Stimulated activated CD4-positive, alpha-beta T cell treated with anti-CD3 and anti-CD28 coated beads, Interleukin-1b, Interleukin-23, amount 100 ng/mL, for 1 hour (primary cell): ENCODE measurements at places on chromosomes 4 and X.

GRCh38 chrX:134801267-134801666 lies 143.0 kb upstream of the PLAC1 start:
- no peak for DNase-seq

DNA sequence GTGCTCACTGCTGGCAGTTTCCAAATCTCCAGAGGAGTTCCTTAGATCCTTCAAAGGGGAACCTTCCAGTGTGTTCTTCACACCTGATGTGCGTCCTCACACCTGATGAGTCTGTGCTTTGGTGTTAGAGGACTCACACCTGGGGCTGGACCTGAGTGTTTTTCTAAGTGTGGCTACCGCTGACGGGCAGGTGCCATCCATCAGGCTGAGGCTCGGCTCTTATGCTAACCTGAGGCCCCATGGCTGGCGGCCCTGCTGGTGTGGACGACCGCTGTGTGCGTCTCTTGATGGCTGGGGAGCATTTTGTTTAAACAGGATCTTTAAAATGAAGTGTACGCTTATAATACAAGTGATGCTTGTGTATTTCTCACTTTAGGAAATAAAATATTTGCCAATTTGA lies 28.4 kb downstream of the PCGF3 start:
- DNase-seq: no peak

DNA sequence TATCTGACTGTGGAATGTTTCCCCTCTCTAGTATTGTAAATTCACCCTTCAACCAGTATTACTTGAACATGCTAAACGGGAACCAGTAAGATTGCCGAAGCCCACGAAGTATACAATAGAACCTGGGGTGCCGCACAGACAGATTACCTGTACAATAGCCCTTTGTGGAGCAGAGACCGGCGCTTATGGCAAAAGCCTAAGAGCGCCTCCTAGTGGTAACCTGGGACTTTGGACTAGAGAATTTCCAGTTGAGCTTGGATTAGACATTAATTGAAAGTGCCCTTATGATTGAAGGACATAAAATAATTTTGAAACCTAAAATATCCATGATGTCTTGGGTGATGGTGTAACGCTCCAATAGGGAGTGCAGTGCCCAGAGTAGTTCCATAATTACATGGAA lies 14.1 kb downstream of the ZNF157 start:
- peak; percentile 21 for DNase-seq

GRCh38 chr4:39636531-39637184 lies 2.0 kb downstream of the SMIM14 start:
- DNase-seq: no peak

DNA sequence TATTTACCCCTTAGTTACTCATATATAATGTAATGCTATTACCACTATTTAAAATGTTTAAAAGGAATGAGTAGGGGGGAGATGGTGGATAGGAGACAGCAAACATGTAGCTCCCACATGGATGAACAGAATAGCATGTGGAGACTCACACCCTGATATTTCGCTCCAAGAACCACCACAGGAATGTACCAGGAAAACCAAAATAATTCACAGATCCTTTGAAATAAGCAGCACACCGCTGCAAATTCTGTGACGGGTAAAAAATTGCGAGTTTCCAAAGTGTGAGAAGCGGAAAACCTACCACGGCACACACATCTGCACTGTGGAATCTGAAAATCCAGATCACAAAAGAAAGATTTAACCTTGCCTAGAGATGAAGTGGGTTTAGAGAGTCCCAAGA lies 428.2 kb downstream of the TLL1 start:
- no peak for DNase-seq

GRCh38 chrX:8034058-8034457 lies 106.8 kb upstream of the PNPLA4 start:
- no peak for DNase-seq

- DNase-seq: no peak
These were observed 61.7 kb upstream of the ADGRG2 start for GRCh38 chrX:19183761-19184477.

- DNase-seq: no peak
These were observed 139.6 kb downstream of the AMMECR1 start for GRCh38 chrX:110178179-110178865.

DNA sequence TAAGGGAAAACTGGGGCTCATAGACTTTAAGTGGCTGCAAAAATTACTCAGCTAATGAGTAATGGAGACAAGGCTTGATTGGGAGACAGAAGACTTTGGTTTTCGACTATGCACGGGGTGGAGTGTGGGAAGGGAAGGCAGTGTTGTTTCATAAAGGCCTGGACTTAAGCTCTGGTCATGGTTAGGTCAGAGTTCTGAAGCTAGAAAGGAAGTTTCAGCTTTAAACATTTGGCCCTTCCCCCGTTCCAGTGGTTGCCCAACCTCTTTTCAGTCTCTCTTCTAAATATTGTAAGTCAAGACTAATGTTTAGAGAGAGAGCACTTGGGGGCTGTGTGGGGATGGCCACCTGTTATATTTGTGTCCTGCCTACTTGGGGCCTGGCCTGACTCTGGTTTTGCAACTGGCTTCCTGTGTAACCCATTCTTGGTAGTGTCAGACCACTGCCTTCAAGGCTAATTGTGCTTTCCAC lies 21.0 kb downstream of the MSN start:
- no peak for DNase-seq

DNA sequence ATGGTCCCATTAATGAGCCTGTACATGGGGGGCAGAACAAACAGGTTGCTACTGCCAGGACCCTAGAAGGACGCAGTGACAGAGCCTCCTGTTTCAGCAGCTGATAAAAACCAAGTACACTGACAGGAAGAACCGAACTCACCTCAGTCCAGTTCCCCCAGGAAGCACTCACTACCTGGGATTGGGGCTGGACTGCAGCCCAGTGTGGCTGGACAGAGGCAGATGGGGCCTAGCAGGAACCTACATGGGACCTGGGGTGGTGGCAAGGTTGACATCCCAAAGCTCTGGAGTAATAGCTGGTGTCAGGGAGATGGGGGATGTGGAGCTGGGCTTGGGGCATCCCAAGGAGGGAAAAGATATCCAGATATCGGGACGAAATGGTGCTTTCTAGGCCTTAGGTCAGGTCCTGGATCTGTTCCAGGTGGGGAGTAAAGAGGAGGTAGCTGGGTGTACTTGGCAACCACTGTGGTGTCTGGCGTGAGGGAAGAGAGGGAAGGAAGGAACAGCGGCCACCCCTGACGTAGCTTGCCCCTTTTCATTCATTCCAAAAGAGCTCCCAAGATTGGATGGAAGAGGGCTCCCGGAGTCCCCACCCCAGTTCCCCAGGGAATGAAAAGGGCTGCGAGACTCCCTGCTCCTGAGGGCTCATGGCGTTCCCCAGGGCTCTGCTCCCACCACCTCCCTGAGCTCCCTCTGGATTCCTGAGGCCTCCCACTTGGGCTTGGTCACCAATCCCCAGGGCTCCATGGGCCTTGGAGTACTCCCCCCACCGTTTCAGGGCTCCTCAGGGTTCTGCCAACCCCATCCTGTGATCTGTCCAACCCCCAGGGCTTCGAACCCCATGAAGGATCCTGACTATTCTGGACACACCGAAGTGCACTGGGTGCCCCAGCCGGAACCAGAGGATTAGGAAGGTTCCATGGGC lies 4.5 kb downstream of the EMD start:
- no peak for DNase-seq

- DNase-seq: no peak
These were observed 497 bp upstream of the GRPEL1 start for GRCh38 chr4:7068279-7068842.

DNA sequence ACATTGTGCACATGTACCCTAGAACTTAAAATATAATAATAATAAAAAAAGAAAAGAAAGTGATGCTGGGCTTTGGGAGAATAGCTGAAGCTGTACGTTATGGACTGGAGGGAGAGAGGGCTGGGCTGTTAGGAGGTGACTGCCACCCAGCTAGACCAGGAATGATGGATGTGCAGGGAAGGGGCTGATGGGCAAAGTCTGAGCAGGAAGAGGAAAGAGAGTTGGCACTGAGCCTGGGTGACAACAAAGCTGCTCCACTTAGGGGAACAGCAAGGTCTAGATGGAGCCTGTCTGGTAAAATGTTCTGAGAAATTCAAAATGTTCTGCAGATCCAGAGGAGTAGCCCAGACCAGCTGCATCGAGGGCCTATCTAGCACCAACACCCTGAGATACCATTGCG lies 32.3 kb downstream of the MED28 start:
- DNase-seq: no peak

DNA sequence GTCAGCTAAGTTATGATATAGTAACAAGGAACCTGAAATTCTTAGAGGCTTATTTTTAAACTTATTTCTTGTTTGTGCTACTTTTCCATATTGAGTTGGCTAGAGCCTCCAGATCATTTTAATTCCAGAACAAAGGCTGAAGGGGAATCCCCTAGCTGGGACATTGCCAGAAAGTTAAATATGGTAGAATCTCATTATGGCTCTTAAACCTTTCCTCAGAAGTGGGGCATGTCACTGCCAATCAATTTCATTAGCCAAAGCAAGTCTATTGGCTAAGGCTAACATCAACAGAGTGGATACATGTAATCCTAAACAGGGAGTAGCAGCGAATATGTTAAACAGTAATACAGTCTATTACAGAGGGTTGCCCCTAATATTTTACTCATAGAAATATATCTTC lies 47.0 kb downstream of the FTHL17 start:
- no peak for DNase-seq

DNA sequence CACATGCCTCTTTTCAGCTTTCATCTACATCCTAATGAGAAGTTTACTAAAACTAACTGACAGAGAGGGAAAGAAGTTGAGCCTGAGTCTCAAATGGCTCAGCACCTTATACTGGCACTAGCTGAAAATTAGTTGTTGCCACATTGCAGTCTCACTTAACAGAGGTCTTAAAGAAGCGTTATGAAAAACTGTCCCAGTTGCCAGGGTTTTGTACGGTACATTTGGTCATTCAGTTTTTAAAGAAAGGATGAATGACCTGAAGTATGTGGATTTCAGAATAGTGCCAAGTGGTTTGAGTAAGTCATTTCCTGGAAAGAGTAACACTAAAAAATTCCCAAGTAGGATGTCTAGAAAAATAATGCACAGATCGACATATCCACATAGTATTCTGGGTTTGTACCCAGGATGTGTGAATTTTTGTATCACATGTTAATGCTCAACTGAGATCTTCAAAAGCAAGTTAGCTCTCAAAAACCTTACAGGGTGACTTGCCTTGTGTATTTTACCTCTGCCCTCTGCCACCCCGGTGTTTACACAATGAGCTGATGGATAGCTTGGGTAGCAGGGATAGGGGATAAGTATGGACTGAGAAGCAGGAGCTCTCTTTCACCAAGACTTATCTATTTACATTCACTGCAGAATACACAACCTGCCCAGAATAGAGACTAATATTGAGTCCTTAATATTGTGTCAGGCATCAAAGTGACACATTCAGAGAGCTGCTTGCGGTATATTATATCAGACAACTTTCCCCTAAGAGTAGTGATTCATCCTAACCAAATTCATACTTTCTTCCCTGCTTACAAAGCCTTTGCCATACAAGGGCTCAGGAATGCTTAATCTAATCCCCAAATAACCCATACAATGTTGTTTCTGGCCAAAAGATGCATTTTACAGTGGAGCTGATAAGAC lies 1075.7 kb upstream of the PABPC4L start:
- DNase-seq: no peak

DNA sequence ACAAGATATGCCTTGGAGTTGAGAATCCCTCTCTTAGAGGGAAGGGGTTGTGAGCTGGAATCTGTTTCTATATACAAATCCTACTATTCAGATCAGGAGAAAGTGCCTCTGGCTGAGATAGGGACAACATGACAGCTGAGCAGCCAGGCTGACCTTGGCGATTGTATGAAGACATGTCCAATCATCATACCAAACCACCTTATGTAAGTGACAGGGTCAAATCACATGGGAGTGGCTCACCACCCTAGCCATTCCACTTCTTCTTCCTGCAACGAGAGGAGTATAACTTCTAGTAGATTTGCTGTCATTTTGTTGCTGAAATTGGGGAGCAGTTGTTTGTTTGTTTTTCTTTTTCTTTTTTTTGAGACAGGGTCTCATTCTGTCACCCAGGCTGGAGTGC lies 48.3 kb upstream of the TMEM150C start:
- no peak for DNase-seq

DNA sequence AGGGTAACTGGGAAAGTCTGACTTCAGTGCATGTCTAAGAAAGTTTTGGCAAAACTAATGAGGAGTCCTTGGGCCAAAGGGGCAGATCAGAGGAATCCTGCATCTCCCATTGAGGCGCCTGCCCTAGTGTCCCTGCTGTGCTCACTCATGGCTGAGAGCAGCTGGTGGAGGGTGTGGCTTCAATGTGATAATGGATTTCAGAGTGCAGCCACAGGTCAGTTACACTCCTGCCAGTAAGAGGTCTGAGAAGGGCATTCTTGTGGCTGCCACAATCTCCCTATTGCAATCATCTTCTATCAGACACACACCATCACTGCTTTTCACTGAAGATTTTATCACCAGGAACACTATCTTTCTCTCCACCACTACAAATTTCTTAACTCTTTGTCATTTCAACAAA lies 457.1 kb downstream of the MID1IP1 start:
- no peak for DNase-seq

GRCh38 chr4:89913623-89914022 lies 19.0 kb downstream of the MMRN1 start:
- DNase-seq: no peak

DNA sequence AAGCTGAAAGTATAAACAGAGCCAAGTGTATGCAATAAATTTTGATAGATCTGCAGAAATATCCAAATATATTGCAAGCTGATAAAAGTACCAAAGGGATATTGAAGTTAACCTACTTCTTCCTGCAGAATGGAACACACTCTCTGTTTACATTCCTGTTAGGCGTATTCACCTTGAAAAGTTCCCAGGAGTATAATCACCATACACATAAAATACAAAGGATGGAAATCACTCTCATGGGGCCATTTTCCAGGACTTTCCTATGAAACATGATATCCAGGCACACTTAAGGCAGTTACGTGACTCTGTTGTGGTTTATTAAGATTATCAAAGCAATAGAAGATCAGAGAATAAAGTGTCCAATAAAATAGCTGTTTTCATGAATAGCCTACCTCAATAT lies 1142.3 kb downstream of the NLGN4X start:
- DNase-seq: no peak

DNA sequence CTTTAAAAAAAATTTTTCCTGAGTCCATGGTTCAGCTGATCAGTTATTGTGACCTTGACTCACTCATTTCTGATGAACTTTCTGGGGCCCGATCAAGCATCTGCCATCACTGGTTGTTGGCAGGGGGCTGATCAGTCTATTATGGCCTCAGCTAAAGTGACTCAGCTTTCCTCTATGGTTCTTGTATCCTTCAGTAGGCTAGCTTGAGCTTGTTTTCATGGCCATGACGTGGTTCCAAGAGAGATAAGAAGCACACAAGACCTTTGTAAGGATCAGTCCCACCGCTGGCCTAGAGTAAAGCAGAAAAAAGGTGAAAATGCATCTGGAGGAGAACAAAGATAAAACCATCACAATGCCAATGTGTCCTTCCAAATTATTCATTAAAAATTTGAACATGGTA lies 29.8 kb upstream of the EPGN start:
- DNase-seq: no peak

DNA sequence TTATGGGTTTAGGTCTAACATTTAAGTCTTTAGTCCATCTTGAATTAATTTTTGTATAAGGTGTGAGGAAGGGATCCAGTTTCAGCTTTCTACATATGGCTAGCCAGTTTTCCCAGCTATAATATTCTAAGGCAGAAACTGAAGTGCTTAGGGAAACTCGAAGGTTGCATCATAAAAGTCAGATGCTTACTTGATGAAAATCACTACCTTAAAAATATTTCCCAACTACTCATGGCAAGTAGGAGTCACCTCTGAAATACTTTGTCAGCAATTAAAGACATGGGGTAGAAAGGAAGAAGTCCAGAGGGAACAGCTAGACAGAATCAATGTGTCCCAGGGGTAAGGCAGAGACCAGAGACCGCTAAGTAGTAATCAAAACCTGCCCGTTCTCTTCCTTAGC lies 6.3 kb upstream of the AP1S2 start:
- DNase-seq: no peak

- DNase-seq: no peak
These were observed 69.0 kb downstream of the HPRT1 start for GRCh38 chrX:134528960-134529359.
